ENCODE measurements at places on chromosomes 5 and 9.

DNA sequence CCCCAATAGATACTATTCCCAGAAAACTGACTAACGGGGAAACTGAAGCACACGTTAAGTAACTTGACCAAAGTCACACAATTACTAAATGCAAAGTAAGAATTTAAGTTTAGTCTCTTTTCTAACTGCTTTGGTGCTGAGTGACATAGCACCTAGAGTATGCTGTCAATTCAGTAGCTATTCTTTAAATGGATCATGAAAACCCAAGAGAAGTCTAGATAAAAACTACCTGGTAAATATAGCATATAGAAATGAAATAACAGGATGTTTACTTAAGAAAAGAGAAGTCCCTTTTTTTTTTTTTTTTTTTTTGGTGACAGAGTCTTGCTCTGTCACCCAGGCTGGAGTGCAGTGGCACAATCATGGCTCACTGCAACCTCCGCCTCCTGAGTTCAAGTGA lies 129.2 kb downstream of the PDE4D start:
- DNase-seq: no peak

GRCh38 chr5:77935506-77936364 lies 159.6 kb upstream of the TBCA start:
- DNase-seq: no peak

GRCh38 chr9:79975621-79976256 lies 404.0 kb downstream of the TLE4 start:
- DNase-seq: no peak

- DNase-seq: no peak
Observed at GRCh38 chr9:91164724-91165520, 196.8 kb downstream of the AUH start.

GRCh38 chr9:33823801-33824200 lies 6.8 kb downstream of the UBE2R2 start:
- no peak for DNase-seq

DNA sequence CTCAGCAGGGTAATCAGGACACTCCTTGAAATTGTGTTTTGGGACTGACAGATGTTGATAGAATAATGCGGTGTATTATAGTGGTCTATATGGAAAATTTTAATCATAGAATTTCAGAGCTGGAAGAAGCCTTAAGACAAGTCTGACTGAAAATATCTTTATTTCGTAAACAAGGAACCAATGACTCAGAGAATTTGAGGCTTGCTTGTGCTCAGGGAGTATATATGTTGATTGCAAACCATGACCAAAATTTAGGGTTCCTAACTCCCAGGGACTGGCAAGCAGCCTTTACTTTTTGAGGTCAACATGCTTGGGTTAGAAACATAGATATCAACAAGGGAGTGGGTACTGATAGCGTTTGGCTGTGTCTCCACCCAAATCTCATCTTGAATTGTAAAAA lies 287.2 kb downstream of the CD180 start:
- DNase-seq: no peak

GRCh38 chr9:98368366-98369065 lies 113.1 kb upstream of the TBC1D2 start:
- no peak for DNase-seq

DNA sequence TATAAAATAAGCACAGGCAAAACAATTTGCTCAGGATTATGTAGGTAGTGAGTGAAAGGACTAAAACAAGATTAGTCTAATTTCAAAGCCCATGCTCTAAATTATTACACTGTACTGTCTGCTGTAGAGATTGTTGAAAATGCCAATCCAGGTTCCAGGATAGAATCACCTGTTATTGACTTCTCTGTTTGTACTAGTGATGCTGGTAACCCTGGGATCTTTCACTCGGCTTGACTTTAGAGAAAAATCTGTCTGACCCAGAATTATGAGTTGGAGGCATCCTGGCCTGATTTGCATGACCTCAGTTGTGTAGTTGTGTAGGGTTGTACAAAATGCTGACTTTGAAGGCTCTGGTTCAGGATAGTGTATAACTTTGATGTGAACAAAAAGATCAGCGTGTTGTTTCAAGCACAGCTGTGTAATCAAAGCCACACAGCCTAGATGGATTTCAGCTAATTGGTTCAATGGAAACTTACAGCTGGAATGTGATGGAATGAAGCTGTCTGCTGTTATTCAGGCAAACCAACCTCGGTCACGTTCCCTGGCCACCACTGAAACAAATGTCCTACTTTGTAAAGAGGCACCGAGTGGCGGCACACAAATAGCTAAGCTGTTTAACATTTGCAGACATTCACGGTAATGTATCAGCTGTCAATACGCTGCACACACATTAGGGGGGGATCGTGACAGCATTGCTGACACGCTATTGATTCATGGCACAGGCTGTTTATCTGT lies 340.3 kb downstream of the KCTD16 start:
- DNase-seq: no peak

DNA sequence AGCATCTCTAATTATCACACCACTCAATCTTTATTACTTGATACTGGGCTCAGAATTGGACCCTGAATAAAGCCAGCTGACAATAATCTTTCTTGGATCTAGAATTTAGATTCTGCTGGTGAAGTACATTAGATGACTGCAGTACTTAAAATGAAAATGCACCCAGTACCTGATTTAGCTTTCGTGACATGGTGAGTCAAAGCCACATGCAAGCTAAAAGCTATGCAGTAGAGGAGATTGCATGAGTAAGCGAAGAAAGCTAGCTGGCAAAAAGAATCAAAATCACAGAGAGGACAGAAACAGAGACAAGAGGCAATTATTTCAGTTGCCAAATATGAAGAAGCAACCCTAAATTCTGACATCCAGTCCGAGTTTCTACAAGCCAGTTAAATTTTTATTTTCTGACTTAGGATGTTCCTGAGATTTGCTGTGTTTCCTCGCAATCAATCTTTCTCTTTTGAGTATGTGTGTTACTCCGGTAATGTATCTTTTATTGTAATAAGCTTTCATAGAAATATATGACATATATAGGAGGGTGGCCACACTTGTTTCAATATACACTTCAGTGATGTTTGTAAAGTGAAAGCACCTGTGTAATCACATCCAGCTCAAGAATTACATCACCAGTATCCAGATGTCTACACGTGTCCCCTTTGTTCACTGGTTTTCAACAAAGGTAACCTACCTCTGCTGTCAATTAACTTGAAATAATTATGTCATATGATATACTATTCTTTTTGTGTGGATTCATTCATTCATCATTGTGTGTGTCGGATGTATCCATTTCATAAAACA lies 101.7 kb downstream of the CDH18 start:
- no peak for DNase-seq

DNA sequence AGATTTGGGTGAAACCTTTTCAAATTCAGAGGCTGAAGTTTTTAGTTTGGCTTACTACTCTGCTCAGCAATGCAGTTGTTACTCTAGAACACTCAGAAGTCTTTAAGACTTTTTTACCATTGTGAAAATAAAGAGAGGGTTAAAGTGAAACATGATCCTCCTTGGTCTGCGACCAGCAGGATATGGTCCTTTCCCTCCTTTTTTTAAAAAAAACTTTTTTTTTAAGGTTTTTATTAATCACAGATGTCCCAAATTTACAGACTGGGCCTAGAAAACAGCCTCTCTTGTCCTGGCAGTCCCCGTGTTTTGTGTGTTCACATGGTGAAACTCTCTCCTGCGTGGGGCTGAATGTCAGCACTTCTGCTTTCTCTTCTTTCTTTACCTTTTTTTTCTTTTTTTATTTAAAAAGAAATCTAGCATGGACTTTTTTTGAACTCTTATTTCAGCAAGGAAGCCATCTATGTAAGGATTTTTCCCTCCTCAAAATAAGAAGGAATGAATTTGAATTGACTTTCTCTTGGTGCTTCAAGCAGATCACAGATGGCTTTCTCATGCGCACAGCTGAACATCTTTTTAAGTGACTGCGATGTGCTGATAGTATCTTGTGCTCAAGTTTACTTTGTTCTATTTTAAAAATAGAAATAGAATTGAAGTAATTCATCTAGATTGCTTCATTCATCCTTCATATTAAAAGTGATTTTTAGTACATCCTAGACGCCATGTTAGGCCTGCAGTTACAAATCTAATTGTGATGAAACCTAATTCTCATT lies 128.7 kb upstream of the OTULINL start:
- DNase-seq: no peak

DNA sequence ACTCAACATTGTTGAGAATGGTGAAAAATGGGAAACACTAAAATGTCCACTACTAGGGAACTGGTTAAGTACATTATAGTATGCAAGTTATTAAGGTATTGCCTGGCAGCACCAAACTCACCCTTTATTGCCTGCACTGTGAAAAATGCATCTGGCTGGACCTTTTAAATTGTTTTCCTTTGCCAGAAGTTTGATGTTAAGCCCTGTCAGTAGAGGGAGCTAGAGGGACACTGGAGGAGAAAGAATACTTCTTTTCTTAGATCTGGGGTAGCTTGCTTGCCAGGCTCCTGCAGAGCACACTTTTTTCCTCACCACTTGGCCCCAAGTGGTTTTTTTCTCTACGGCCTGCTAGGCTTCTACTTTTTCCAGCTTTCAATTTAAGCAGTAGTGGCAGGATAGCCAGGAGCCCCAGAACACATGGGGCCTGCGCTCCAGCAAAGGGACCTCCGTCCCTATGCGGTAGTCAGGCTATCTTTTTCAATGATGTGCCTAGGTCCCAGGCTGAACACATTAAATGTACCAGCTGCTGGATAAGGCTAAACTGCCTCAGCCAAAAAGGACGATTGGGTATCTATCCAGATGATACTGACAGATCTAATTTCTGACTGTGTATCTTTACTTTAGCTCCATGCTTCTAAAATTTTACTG lies 8.0 kb upstream of the HABP4 start:
- no peak for DNase-seq

- DNase-seq: no peak
Observed at GRCh38 chr5:33238826-33239695, 201.7 kb upstream of the TARS1 start.

All from GM18507 (cell line).